ENCODE measurements at places on chromosomes 7 and 10. TPM values are rescaled to one million over a fixed set of nuclear protein-coding genes. Genes with fewer than 3 reads are reported as not detected.
A peak's percentile ranks its signal among the peaks of the same experiment; 100 is the strongest.

GRCh38 chr7:77200542-77200941 is 923 bp upstream of the FGL2 start:
- H3K4me3 ChIP-seq, result no peak overlapping the region
- H3K27ac ChIP-seq, result no peak overlapping the region
- no peaks in the 10 kb centered on the region for H3K27me3 ChIP-seq
- H3K36me3 ChIP-seq, result peaks cover 2% of the 10 kb centered on the region
- H3K4me1 ChIP-seq, result peaks cover 8% of the 10 kb centered on the region
- DNase-seq, result no peak

DNA sequence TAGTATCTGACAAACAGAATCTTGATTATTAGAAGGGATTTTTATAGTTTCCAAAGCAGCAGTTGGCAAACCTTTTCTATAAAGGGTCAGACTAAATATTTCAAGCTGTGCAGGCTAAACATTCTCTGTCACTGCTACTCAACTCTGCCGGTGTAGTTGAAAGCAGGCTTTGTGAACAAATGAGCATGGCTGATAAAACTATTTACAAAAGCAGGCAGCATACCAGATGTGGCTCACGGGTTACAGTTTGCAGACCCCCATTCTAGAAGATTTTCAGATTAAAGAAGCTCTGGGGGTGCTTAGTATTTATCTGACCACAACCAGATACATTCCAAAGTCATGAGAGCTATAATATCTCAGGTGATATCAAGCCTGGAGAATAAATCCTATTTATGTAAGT is 1017.5 kb downstream of the SORCS1 start:
- H3K4me1 ChIP-seq, result no peaks in the 10 kb centered on the region
- H3K27ac ChIP-seq, result no peak overlapping the region
- no peak for DNase-seq
- no peak overlapping the region for H3K4me3 ChIP-seq
- no peaks in the 10 kb centered on the region for H3K36me3 ChIP-seq

GRCh38 chr7:144122876-144123275 is at the start of gene OR2A14:
OR2A14 (plus strand) TSS chr7:144123176; CDS start chr7:144129113, 5,937 bp downstream.
- DNase-seq, result no peak
- no peaks in the 10 kb centered on the region for H3K4me1 ChIP-seq
- no peak within 1 kb of the TSS for H3K4me3 ChIP-seq
- peaks cover 14% of the 10 kb centered on the region for H3K27me3 ChIP-seq
- H3K27ac ChIP-seq, result no peak within 1 kb of the TSS

- no peak overlapping the region for H3K4me3 ChIP-seq
- peak overlapping the region; percentile 34 for H3K27ac ChIP-seq
- H3K36me3 ChIP-seq, result no peaks in the 10 kb centered on the region
- DNase-seq, result no peak
- H3K27me3 ChIP-seq, result no peaks in the 10 kb centered on the region
These were observed 873.5 kb downstream of the REEP3 start for GRCh38 chr10:64394744-64395143.

DNA sequence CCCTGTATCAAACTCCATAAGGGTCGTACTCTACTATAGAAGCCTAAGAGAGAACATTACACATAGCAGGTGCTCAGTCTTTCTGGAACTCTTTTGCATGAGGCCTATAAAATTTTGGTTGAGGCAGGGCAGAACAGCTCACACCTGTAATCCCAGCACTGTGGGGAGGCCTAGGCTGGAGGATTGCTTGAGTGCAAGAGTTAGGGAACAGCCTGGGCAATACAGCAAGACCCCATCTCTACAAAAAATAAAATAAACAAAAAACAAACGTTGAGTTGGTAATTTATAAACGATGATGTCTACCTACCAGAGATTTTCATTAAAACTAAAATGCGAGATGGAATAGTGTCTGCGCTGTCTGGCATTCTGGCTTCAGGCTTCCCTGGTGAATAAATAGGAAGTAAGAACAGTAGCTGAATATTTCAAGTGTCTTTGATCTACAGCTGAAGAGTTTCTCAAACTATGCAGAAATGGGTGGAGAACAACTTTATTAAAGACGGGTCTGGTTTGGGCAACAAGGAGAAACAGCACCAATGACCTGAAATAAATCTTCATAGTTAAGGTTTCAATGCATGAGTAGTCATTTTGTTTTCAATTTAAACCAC is 774 bp downstream of the PON2 start:
- peak overlapping the region; percentile 46 for H3K27ac ChIP-seq
- H3K36me3 ChIP-seq, result peaks cover 8% of the 10 kb centered on the region
- H3K4me1 ChIP-seq, result peaks cover 53% of the 10 kb centered on the region
- no peaks in the 10 kb centered on the region for H3K27me3 ChIP-seq
- peak overlapping the region; percentile 77 for H3K4me3 ChIP-seq

DNA sequence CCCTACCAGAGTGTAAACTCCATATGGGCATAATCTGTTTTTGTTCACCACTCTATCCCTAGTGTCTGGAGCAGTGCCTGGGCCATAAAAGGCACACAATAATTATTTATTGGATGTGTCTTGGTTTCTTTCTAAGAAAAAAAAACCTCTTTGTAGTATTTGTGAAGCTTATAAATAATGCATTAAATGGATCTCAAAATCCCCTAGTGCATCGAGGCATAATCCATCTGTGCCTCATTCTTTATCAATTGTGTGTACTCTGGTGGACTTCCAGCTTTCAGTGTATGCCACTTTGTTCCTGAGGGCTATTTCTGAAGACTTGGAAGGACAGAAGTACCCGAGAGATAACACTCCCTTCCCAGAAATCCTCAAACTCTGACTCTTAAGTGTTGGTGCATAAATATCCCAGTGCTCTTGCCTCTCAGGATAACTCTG is 255.0 kb upstream of the PHYHIPL start:
- no peak overlapping the region for H3K4me3 ChIP-seq
- H3K36me3 ChIP-seq, result no peaks in the 10 kb centered on the region
- no peak for DNase-seq
- H3K27me3 ChIP-seq, result peaks cover 2% of the 10 kb centered on the region
- H3K4me1 ChIP-seq, result peaks cover 21% of the 10 kb centered on the region

DNA sequence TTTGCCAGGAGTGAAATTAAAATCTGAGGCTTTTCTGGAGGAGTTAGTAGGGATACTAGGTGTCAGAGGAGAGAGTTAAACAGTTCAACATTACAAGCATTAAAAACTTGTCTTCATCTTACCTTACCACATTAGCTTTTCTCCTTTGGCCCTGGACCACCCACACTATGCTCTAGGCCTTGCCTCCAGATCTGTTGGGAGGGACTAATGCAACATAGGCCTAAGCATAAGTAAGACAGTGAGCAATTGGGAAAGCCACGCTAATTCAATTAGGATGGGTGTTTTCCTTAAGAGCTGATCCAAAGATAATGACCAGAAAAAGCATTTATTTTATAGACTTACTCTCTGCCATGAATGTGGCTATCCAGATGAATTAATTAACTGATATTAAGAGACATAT is 158.9 kb downstream of the ELMO1 start:
- no peak overlapping the region for H3K4me3 ChIP-seq
- no peaks in the 10 kb centered on the region for H3K4me1 ChIP-seq
- H3K27ac ChIP-seq, result no peak overlapping the region
- no peaks in the 10 kb centered on the region for H3K36me3 ChIP-seq
- DNase-seq, result no peak
- H3K27me3 ChIP-seq, result no peaks in the 10 kb centered on the region

CRHR2 gene
- total RNA-seq, result not detected

SSC4D gene
- total RNA-seq, result 1.2 TPM

OR9A2 gene
- not detected for total RNA-seq

CYP2E1 gene
- total RNA-seq, result 6.3 TPM

DDC gene
- total RNA-seq, result not detected
